Activated T-helper 1 cell treated with anti-CD3 and anti-CD28 coated beads, Interleukin-2, amount 50 U/mL, for 16 hours (primary cell): ENCODE measurements at places on chromosomes 12 and 14.

DNA sequence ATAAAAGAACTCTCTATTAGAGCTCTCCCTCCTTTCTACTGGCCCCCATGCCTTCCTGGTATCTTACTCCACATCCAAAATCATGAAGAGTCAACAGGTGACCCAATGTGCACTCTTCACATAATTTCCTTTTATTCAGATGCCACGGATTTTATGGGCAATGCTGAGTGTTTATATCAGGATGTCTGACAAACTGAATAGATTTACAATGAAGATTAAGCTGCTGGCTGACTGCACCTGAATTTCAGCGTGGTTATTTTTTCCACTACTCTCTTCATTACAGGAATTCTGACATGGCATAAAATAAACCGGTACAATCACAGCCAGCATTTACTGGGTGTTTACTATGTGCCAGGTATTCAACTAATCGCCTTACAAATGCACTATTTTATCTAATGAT lies 29.4 kb upstream of the CERS5 start:
- DNase-seq = no peak

DNA sequence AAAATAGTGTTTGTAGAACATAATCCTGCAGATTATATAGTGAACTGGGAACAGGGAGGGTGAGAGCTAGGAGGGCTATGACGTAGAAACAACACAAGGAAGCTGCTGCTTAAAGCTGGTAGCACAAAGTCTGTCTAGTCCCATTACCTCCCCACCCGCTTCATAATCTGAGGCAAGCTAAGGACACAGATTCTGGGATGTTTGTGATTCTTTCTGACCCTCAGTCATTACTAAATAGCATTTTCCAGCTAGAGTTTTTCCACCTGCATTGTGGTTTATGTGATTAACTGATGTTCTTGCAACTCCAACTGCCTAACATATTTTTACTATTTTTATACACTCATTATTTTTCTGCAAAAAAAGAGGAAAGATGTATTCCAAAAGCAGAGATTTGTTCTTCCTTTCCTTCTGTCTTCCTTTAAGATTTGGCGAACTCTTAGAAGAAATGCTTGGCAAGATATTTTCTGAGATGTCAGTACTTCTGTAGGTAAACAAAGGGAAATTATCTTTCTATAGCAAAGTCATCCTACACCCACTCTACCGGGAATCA lies 293.2 kb upstream of the FAR2 start:
- no peak for DNase-seq

DNA sequence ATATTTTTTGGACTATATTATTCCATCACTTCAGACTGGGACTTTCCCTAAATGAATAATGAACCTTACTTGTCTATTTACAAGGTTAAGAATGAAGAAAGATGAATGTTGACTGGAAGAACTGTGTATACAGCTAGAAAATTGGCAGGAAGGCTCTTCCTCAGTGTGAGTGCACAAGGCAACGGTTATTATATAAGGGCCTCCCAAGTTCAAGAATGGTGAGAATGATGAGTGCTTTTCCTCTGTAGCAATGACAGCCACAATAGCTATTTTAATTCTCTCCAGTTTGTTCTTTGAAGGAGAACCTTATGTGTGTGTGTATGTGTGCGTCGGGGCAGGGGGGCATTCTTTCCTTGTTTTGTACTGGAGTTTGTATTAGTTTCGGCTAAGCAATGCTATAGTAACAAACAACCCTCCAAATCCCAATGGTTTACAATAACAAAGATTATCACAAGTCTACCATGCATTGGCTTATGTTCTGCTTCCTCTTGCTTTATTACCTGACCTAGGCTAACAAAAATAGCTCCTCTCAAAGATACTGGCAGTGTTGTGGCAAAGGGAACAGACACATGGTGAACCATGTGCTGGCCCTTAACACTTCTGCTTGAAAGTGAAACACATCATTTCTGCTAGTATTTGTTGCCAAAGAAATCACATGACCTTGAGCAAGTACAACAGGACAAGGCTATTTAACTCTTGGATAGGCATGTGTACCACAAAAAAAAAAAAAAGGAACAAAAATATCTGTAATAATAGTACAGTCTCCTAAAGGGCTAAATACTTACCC lies 139.5 kb downstream of the RMST start:
- DNase-seq = no peak

GRCh38 chr14:74469548-74470518 lies 23.3 kb downstream of the NPC2 start:
- DNase-seq = no peak

- DNase-seq = no peak
Measured at GRCh38 chr14:71498212-71498611, 434.0 kb upstream of the RGS6 start.

GRCh38 chr12:43285159-43285598 lies 266.8 kb downstream of the ADAMTS20 start:
- DNase-seq = no peak

DNA sequence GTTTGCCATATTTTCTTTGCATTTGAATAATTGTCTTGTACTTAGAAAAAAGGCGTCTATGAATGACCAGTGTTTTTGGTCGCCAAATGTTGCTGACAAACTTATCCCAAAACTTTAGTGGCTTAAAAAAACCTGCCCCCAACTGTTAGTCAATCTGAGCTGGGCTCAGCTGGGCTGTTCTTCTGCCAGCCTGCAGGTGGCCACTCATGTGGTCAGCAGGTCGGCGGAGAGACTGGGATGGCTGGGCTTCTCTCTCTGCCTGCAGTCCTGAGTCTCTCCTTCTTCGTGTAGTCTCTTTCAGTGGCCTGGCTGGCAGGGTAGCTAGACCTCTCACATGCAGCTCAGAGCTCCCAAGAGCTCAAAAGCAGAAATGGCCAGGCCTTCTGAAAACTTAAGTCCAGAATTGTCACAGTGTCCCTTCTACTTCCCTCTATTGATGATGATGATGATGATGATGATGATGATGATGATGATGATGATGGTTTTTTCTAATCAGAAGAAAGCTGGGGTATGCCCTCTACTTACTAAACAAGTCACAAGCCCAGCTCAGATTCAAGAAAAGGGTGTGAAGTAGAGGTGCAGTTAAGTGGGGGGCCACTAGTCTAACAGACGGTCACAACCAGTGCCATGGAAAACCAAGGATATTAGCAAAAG lies 87.9 kb downstream of the PTPN11 start:
- DNase-seq = no peak

- no peak for DNase-seq
Measured at GRCh38 chr12:62772416-62772955, 162.5 kb downstream of the PPM1H start.

DNA sequence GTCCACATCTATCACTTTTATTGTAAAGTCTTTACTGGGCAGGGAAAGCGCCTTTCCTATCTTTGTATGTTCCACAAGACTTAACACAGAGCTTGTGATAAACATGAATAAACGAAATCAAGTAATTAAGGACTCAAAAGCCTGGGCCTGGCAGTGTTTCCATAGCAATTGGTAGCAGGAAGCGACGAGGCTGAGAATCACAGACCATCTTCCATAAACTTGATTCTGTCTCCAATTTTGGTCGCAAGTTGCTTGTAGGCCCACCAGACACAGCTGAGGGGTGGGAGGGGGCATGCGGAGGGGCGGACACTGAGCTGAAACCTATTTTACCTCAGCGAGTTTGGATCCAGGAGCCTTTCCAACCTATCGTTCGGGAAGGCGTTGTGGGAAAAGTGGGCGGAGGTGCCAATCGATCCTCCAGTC lies 302 bp downstream of the CCDC38 start:
- DNase-seq = no peak

GRCh38 chr12:125129179-125129571 lies 63.9 kb downstream of the AACS start:
- no peak for DNase-seq

DNA sequence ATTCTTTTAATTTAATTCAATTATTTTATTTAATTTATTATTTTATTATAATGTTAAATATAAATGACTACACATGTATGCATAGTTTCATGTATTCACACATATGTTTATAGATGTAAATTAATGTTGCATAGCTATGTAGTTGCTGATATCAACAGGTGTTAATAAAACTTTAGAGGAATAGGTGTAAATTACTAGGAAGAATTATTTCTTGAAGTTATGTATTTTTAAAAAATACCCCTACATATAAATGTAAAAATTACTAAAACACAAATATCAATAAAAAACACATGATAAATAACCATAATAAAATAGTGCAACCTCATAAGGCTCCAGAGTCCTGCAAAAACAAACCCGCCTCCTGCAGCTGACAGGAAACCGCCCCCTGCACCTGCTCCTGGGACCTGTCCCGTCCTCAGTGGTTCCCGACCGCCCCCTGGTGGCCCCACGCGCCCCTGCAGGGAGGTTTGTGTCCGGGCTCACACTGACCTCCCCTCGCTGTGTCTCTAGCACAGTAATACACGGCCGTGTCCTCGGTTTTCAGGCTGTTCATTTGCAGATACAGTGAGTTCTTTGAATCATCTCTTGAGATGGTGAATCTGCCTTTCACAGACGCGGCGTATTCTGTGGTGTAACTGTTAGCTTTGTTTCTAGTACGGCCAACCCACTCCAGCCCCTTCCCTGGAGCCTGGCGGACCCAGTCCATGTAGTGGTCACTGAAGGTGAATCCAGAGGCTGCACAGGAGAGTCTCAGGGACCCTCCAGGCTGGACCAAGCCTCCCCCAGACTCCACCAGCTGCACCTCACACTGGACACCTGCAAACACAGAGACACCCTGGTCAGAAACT lies 1264.0 kb downstream of the TMEM121 start:
- peak; percentile 48 for DNase-seq

- DNase-seq = no peak
Measured at GRCh38 chr12:122538496-122538895, 11.4 kb downstream of the KNTC1 start.

GRCh38 chr12:29201296-29201695 lies 52.2 kb downstream of the FAR2 start:
- no peak for DNase-seq

- no peak for DNase-seq
Measured at GRCh38 chr14:22178333-22178839, 410.6 kb downstream of the DAD1 start.

DNA sequence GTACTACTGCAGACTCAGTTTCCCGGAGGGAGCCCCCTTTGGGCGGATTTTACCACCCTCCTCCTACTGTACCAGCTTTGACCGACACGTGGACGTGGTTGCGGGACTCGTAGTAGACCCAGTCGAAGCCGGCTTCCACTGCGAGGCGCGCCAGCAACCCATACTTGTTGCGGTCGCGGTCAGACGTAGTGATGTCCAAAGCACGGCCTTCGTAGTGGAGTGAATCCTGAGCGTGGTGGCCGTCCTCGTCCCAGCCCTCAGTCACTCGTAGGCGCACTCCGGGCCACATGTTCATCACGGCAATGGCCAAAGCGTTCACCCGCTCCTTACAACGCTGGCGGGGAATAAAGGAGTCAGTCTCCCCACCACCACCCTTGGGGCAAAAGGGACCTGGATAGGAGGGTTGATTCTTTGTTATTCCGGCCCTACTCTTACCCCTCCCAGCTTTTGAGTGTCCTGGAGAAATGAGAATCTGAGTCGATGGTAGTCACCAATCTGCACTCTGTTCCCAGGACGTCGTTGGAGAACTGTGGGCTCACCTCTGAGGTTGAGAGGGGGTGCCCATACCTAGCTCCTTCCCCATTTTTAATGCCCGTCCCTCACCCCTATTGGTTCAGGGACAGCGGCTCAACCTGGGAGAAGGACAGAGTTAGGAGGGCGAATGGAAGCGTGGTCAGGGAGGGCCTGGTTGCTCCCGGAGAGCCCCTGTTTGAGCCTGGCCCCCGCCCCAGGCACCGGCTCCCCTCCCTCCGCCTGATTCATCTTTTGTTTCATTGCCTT lies 3.4 kb downstream of the DHH start:
- no peak for DNase-seq

GRCh38 chr12:11133816-11134215 lies 628 bp downstream of the TAS2R30 start:
- DNase-seq = no peak

GRCh38 chr12:112214064-112214463 lies 88.7 kb downstream of the TRAFD1 start:
- no peak for DNase-seq

GRCh38 chr12:65615118-65615517 lies 209.2 kb upstream of the HMGA2 start:
- DNase-seq = no peak

DNA sequence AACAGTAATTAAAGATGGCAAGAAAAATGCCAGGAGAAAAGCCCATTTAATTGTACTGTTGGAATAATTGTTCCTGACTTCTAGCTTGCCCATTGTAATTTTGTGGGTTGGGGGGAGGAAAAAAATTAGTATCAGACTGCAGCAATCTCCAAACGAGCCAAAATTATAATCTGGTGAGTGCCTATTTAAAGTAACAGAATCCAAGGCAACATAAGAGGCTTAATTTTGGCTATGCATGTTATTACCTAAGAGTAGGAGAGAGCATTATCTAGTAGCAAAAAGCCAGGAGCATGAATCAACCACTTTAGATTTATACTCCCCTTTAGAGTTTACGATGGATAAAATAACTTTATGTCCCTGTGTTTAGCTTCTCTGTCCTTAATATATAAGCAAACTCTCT lies 14.6 kb upstream of the DENND5B start:
- no peak for DNase-seq

- no peak for DNase-seq
Measured at GRCh38 chr14:91841065-91841464, 26.3 kb downstream of the TC2N start.

DNA sequence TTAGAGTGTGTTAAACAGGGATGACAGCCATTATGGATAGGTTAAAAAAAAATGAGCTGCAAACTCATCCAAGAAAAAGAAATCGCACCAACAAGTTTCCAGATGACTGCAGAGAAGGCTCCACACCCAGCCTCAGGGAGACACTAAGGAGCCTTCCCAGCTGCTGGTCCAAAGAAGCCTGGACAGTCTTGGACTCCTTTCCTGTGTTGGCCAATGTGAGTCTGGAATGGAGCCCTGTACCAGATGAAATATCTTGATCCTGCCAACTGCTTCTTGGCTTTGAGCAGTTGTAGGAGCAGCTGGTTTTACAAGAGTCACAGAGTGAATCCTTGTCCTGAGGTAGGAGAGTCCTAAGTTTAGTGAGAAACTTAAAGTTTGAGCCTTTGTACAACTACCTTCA lies 44.5 kb downstream of the SLC38A1 start:
- DNase-seq = no peak

DNA sequence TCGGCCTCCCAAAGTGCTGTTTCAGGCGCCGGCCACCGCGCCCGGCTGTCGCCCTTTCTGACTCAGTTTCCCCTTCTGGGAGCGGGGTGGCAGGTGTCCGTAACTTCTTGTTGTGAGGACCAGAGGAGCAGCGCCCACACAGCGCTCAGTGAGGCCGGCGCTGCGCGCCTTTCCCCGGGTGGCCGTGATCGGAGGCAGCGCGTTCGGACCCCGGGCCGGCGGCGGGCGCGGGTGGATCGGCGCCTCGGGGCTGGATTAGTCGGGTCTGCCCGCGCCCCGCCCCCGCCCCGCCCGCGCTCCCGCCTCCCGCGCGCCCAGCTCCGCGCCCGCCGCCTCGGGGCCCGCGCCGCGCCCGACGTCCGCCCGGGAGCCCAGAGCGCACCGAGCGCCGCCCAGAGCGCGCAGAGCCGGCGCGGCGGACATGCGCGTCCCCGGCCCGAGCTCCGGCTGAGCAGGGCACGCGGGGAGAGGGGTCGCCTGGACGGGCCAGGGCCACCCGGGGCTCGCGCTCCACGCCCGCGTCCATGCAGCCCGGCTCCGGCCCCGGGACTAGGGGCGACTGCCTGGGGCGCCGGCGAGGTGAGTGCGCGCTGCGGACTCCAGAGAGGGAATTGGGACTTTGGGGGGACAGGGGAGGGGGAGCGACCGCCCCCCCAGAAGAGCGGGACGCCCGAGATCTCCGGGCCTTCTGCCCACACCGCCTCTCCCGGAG lies 50.6 kb downstream of the LRCOL1 start:
- DNase-seq = peak; percentile 20

- no peak for DNase-seq
Measured at GRCh38 chr14:24317141-24317928, 6.0 kb downstream of the LTB4R start.
